Activated T-cell treated with anti-CD3 and anti-CD28 coated beads, Interleukin-2, amount 50 U/mL, for 1 hour (primary cell): ENCODE measurements at places on chromosomes 2 and 18.

GRCh38 chr2:210997373-210997772 is 441.0 kb downstream of the CPS1 start:
- DNase-seq, result no peak

DNA sequence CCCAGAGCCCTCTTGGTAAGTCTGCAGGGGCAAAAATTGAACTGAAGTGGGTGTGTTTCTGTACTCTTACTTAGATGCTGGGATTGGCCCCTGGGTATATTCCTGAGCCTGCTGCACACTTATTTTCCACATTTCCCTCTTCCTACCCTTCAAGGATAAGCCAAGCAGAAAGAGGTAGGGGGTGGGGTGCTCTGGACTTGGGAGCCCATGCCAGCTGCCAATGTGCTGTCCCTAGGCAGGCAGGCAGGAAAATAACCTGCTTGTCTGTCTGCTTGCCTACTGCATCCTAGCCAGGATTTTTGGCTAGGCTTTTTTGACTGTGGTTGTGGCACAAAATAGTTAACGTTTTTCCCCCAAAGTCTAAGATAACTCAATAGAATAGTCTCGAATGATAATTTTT is 234.3 kb downstream of the ALK start:
- DNase-seq, result no peak

GRCh38 chr2:186879312-186879711 is 30.3 kb upstream of the ZSWIM2 start:
- no peak for DNase-seq

- no peak for DNase-seq
Observed at GRCh38 chr2:128260239-128261138, 58.2 kb downstream of the HS6ST1 start.

- DNase-seq, result no peak
Observed at GRCh38 chr2:26464390-26465265, 13.3 kb downstream of the OTOF start.

DNA sequence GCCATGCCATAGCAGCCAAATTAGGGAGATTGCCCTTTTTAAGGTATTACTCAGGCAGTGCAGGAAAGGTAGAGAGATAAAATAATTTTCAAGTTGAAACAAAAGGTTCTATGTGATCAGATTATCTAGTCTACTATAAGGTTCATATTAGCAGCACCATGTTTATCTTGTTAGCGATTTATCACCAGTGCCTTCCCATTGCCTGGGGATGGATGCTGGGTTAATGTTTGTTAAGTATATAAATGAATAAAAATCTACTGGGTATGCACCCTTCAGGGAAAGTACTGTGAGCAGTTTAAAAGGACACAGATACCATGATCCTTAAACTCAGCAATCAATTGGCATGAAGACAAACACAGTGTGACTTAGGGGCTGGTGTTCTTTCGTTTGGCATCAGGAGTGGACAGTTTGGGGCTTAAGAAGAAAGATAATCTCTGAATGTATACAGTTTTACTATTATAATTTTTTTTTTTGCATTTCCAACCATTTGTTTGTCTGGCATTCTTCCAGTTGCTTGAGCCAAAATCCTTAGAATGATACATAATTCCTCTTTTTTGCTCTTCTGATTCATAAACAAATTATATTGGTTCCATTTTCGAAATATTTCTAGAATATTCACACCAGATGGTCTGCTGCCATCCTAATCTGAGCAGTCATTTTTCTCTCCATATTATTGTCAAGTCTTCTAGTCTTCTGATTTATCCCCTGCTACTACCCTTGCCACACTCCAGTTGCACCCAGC is 512.8 kb upstream of the SLC8A1 start:
- no peak for DNase-seq

DNA sequence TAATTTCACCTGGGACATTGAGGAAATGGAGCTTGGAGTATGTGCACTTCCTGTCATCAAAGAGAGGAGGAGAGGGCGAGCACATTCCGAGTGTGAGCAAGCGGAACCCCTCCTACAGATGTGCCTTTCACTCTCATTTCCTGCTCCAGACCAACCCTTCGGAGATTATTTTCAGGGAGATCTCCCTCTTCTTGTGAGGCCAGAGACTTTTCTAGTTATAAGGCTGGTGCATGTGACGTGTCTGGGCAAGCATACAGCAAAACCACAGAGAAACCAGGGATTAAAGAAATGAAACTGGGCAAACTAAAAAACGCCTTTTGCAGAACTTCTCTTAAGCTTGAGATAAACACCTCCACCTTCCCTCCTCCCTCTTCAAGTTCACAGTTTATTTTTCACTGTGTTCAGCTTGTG is 409.2 kb upstream of the TCF4 start:
- DNase-seq, result no peak

DNA sequence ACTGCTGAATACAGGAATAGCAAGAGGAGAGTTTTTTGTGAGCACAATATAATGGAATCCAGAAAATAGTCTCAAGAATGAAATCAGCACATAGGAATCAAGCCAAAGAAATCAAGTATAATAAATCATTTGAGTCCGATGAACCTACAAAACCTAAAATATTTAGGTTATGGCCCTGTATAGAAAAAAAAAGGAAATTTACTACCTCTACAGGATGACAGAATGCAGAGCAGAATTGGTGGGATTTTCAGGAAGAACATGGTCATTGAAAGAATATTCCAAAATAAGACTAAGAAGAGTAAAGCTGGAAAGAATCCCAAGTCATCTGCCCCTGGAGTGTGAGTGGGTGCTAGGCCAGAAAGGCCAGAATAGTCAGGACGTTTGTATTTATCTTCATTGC is 1041.2 kb upstream of the CDH2 start:
- no peak for DNase-seq

- no peak for DNase-seq
Observed at GRCh38 chr2:191625446-191625845, 52.5 kb upstream of the NABP1 start.

DNA sequence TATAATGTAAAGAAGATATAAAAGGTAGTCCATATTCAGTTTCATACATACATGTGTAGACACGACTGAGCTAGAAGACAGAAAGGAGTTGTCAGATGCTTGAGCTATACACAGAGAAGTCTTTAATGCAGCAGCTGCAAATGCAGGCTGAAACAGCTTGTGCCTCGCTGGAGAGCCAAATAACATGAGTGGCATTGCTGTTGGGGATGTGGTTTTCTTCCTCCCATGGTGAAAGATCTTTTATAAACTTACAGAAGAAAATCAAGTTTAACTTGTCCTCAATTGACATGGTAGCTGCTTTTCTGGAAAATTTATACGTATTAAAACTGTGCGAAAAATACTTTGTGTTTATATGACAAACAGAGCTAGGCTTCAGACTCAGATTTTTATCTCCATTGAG is 16.4 kb upstream of the IL1R1 start:
- DNase-seq, result no peak

- no peak for DNase-seq
Observed at GRCh38 chr18:3869848-3870247, 419.9 kb downstream of the TGIF1 start.

DNA sequence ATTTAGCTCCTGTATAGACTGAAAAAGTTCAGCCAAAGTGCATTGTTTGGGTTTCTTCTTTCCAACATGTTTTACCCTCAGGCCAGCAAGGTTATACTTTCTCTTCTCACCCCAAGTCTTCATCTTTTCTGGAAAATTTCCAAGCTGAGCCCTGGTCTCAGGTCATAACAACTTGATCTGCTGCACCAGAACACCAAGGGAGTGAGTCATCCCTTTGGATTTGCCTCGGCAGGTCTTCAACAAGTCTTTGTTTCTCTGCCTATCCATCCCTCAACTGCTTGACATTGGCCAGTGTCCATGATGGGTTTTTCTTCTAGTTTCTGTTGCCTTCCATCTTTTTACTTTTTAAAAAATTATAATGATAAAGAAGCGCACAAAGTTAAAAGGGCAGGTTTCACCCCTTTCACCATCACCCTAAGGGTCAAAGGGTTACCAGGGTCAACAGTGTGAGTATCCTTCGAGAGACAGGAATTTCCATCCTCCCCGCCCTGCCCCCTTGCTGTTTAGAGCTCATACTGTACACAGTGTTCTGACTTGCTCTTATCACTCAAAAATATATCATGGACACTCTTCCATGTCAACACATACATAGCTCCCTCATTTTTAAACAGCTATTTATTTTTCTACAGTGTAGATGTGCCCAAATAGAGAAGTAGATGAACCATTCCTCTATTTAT is 5.7 kb upstream of the SPATS2L start:
- DNase-seq, result no peak

DNA sequence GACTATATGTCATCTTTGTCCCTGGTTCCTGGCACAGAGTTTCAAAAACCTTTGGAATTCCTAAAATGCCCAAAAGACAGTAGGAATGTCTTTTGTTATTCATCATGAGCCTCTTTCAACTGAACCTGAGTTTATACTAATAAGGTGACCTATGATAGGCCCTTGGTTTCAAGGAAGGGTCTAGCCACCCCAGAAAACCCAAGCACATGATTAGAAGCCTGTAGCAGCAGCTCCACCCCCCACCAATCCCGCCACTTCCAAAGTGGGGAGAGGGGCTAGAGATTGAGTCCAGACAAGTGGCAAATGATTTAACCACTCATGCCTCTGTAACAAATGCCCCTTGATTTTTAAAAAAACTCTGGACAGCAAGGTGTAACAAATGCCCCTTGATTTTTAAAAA is 56.8 kb downstream of the ADD2 start:
- no peak for DNase-seq

DNA sequence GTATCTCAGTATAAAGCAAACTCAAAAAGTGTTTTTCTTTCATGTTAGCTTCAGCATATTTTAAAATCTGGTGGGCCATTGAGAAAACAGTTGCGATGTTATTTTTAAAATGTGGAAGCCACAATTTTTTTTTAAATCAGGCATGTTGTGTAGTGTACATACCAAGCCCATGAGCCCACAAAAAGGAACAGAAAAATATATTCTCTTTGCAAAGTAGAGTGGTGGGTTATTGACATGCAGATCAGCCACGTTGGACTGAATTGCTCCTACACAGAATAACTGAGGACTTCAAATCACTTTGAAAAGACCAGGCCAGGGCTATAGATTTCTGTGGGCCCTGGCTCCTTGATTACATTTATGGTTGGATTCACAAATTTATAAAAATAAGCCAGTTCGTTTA is 774.4 kb downstream of the DCC start:
- DNase-seq, result no peak

- no peak for DNase-seq
Observed at GRCh38 chr2:160408959-160409291, 84.7 kb downstream of the RBMS1 start.

DNA sequence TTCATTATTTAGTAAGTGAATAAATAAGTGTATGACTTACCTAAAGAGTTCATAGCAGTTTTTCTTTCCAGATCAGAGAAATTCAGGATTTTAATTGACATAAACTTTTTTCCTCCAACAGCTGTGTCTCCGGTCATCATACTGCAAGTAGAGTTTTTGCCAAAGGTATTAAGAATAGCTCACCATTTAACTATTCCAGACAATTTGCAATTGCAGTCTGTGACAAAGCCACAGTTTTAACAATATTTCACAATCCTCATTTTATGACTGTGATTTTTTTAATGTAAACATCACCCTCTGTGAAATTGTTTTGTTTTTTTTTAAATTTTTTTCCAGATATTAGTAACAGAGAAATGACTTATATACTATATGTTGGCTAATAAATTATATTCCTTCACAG is 199.1 kb downstream of the TRIB2 start:
- no peak for DNase-seq

GRCh38 chr2:19377717-19378116 is 19.3 kb upstream of the OSR1 start:
- DNase-seq, result no peak

- DNase-seq, result peak; percentile 46
Observed at GRCh38 chr2:55616551-55617174, 759 bp downstream of the PPP4R3B start.

DNA sequence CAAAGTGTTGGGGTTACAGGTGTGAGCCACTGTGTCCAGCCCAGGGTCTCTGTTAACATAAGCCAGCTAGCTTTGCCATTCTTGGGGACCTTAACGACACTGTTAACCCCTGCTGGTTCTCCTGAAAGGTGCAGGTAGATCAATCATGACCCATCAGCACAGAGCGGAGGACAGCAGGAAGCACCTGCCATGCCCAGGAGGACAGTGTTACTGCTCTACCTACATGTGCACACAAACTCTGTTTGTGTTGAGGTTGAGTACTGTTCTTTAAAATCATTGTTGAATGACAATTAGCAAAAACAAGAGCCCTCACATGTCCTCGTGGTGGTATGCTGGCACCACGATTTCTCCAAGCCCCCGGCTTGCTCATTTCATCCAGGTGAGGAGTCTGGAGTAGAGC is 120.9 kb downstream of the FAM210A start:
- no peak for DNase-seq

DNA sequence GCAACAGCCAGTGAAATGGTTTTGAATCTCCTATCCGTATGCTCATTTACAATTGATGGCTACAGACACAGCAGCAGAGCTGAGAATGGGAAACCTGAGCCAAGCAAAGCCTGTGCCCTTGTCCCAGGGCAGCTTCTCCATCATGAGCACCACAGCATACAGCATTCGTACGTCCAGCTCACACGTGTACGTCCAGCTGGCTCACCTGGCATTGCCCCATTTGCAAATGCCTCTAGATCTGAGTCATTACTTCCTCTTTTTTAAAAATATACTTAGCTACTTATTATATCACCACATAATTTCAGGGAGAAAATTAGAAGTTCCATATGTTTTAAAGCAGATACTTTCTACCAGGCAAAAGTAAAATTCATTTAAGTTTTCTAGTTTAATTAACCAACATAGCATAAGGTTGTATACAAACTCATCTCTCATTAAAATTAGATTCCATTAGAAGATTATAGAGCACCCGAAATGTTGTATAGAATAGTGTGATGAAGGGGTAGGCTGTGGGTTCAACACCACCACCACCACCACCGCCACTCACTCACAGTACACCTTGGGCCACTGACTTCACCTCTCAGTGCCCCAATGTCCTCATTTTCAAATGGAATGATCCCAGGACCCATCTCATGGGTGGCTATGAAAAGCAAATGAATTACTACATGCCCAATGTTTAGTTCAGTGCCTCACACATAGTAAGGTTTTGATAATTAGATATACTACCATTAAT is 31.4 kb upstream of the TMEM177 start:
- DNase-seq, result no peak

- DNase-seq, result no peak
Observed at GRCh38 chr2:229586012-229586411, 128.3 kb downstream of the DNER start.

DNA sequence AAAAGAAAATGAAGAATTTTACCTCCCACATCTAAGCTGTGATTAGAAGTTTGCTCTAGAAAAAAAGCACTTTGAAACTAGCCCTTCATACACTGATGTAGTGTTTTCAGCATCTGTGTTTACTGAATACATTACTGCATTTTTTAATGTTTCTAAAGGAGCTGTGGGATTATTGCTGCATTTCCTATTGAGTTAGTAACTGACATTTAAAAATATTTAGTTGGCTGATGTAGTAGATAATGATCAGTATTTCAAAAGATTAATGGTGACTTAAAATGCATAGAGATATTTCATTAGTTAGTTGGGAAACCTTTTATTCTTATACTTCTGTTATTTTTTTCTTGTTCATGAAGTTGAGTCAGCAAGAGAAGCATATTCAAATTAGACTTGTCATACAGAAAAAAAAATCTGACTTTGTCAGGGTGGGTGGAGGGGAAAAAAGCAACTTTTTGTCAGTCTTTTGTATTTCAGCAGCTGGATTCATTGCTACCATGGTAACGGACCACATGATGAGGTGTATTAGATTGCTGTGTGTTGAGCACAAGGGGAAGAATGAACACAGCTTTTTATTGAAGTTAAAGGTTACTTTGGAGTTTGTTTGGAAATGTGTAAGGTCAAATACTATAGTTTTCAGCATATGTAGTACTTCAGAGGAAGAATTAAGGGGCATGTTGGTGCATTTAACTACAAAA is at the start of gene DTNA:
TSS of gene DTNA (plus strand) at position 549 of the 692 bp plus-strand sequence. CDS start 45,679 bp downstream, outside the sequence.
- no peak for DNase-seq

GRCh38 chr18:78416853-78417252 is 562.8 kb upstream of the SALL3 start:
- no peak for DNase-seq
